ENCODE measurements at places on chromosomes 1 and 21.

- no peak for DNase-seq
Measured at GRCh38 chr21:43834146-43834905, 30.7 kb upstream of the AGPAT3 start.

DNA sequence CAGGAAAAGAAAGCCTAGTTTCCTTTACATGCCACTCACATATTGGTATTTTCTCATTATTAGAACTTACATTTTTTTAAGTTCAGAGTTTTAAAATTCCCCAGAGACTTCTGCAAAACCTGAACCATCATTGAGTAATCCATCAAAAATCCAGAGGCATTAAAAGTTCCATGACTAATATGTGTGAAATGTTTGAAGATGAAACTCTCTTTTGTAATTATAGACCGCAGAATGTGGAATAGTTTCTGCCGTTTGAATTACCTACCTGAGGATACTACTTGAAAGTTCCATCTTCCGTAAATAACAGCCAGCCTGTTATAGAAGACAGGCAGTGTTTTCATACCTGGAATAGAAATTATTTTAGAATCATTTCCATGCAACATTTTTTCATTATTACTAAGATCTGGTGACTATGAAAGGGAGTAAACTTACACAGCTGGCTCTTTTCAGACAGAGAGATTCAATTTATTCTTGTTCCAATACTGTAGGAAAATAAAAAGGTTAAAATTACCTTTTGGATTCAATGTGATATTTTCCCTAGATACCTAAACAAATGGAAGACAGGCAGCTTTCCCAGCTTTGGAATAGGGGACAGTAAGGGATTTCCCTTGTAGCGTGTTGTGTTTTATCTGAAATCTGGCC is 131.4 kb downstream of the ST6GALNAC5 start:
- DNase-seq, result no peak

GRCh38 chr1:30977105-30977504 is 68.5 kb upstream of the SDC3 start:
- DNase-seq, result no peak

DNA sequence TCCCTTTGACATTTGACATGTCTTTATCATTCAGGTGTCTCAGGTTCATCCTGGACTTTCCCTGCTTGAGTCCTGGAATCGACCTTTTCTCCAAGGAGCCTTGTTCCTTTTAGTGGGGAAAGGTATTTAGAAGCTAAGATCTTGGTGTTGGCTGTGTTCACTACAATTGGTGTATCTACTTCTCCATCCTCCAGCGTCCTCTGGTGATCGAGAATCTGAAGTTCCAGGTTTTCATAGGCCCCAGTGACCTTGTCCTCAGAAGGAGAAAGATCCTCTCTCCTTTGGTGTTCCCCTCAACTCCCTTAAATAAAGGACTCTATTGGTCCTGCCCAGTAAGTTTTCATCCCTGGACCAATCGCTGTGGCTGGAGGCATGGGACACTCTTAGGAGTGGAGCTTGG is 22.1 kb downstream of the MROH7 start:
- DNase-seq, result no peak

DNA sequence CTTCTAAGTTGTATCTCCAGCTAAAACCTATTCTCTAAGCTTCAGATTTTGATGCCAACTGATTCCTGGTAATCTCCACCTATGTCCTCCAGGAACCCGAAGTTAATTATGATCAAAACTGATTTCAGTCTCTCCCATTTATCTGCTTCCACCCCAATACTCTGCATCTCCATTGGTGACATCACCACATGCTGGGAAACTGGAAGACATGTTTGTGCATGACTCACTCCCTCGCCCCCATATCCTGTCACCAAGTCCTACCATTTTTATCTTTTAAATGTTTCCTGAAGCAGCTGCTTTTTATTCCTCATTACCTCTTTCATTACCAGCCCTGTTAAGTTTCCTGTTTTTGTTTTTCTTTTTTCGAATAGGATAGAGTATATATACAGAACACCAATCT is 228.5 kb downstream of the LRRC40 start:
- DNase-seq, result no peak

DNA sequence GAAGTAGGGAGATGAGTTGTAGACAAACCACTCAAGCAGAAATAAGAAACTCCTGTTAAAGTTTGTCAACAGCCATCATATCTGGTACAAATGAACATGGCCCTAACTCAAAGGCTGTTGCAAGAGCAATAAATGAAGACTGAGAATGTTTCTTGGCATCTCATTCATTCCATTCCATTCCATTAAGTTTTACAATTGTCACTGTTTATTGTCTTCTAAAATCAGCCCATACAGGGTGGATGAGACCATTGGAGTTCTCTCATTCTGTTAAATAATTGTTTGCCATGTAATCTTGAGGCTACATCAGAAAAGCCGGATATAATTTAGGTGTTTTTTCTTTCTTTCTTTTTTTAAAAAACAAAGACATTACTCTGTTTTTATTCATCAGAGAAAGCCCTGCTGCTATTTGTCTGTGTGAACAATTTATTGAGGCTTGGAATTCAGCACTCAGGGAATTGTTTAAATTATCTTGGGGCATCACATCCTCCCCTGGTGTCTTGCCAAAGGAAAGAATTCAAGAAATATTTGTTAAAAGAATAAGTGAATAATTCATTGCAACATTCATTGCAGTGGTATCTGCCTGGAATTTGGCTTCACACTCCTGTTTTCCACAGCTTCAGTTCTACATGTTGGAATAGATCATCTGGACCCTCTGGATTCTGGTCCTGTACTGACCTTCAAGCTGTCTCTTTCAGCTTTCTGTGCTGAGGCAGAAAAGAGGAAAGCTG is 604.5 kb downstream of the PLPP3 start:
- no peak for DNase-seq
